ENCODE measurements at places on chromosomes 2 and 18.
A peak's percentile ranks its signal among the peaks of the same experiment; 100 is the strongest.

GRCh38 chr18:10169064-10169562 lies 255.3 kb downstream of the VAPA start:
- DNase-seq = no peak

DNA sequence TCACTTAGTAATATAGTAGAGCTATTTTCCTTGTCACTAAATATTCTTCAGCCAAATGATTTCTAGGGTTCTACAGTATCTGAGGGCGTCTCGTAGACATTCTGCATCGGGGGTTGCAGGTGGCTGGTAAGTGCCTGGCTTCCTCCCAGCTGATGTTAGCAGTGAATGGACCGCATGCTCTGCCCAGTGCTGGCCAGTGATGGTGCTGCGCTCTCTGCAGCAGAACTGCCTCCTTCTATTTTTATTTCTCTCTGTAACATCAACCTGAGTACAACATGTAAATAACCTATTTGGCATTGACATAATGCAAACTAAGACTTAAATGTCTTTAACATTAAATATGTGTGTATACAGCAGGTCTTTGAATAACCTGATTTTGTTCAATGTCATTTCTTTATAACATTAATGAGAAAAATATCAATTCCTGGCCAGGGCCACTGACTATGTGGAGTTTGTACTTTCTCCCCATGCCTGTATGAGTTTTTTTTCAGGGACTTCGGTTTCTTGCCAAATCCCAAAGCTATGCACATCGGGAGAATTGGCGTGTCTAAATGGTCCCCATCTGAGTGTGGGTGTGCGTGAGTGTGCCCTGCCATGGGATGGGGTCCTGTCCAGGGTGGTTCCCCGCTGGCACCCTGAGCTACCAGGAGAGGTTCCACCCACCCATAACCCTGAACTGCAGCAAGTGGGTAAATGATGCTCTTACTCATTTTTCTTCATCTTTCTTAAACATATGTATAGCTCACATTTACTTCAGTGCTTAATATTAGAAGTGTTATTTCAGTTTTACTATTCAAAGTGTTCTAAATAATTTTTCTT lies 278.2 kb upstream of the EPAS1 start:
- no peak for DNase-seq

DNA sequence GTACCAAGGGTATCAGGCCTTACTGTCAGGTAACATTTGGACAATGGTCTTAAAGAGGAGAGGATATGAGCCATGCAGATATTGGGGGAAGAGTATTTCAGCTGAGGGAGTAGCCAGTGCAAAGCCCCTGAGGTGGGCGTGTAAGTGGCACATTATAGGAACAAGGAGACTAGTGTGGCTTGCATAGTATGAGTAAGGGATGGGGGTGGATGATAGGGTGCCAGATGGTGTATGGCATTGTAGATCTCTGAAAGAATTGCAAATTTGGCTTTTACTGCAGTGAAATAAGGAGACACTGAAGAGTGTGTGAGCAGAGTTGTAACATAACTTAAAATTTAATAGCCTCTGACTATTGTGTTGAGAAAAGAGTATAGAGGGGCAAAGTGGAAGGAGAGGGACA lies 244.0 kb downstream of the PDE11A start:
- no peak for DNase-seq

- no peak for DNase-seq
These were observed 5.6 kb downstream of the SNED1 start for GRCh38 chr2:241003830-241004564.

- no peak for DNase-seq
These were observed 101.9 kb upstream of the ARHGAP28 start for GRCh38 chr18:6627645-6628044.

DNA sequence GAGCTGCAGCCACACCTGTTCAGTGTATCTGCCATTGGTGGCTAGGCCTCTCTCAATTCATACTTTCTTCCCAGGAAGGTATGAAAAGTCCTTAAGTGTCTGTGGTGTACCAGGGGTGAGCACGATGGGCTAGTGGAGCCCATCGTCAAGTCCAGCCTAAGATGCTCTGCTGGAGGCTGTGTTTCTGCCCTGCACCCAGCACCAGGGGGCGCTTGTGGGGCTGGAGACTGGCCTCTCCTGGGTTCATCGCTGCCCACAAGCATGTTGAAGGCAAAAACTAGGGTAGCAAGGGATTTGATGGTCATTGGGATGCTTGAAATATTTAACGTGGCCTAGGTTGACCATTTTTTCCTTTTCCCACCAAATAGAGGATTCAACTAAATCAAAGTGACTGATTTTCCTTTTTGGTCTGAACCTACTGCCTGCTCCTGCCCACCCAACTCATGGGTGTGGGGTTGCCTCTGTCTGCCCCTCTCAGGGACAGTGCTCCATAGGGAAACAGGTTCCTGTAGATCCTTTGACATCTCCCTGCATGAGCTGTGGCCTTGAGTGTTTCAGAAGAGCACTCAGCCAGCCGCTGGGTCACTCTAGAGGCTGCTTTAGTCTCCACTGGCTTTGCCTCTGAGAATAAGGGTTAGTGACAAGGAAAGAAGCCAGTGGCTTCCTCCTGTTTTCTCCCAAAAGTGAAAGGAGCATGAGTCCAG lies 59.0 kb downstream of the TPGS2 start:
- DNase-seq = no peak

DNA sequence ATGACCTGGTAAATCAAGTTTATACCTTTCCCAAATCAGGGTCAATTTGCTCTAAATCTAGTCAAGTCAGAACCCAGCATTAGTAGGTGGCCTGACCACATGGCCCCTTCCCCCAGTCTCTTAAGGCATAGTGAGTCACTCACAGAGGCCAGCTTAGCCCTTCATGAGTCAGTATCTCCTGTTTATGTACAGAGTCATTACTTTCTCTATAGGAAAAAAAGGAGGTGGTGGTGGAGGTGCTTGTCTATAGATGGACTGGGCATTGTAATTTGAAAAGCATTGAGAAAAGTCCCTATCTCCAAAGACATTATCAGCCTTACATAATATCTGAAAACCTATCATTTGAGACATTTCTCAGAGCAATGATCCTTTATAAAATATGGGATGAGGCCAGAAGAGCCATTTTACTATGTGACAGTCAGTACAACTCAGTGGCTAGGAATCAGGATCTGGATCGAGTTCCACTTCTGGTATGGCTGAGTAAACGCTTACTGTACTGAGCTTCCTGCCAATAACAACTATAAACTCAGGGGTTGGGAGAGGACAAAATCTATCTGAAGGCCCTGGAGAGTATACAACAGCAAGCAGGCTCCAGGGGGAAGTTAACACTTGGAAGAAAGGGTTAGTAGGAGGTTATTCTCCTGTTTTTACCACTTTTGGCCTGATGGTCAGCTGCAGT lies 22.5 kb upstream of the SIGLEC15 start:
- no peak for DNase-seq

DNA sequence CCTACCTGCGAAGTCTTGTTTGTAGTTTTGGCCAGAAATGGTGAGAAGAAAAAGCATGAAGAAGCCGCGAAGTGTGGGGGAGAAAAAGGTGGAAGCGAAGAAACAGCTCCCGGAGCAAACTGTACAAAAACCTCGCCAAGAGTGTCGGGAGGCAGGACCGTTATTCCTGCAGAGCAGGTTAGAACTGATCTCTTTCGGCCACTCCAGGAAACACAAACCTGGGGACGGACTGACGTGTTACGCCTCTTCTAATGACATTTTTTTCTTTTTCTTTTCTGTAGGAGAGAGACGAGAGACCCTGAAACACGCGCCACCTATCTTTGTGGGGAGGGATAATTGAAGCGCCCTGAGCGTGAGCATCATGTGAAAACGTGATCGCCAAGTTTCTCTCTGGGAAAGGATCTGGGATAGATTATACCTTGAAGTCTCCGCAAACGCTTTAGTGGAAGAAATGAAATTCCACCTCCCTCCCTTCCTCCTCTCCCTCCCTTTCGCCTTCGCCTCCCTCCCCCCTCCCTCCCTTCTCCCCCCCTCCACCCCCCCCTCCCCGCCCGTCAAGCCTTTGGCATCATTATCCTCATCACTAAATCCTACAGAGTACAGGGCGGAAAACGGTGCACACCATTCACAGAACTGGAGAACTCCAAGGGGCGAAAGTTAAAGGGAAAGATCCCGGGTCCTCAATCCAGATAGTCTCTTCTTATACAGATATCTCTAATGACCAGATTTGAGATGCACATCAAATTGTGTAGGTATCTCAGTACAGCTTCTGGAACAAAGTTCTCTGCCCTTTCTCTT lies at the start of gene ZEB2:
TSS of gene ZEB2 (minus strand) at position 186 of the 798 bp plus-strand sequence. CDS start 2,769 bp downstream, outside the sequence.
- no peak for DNase-seq

GRCh38 chr2:217438821-217439220 lies 564.0 kb downstream of the TNS1 start:
- DNase-seq = no peak

- no peak for DNase-seq
These were observed 6.8 kb upstream of the PDK1 start for GRCh38 chr2:172549131-172549530.

GRCh38 chr18:74203811-74204210 lies 55.5 kb downstream of the TIMM21 start:
- no peak for DNase-seq

DNA sequence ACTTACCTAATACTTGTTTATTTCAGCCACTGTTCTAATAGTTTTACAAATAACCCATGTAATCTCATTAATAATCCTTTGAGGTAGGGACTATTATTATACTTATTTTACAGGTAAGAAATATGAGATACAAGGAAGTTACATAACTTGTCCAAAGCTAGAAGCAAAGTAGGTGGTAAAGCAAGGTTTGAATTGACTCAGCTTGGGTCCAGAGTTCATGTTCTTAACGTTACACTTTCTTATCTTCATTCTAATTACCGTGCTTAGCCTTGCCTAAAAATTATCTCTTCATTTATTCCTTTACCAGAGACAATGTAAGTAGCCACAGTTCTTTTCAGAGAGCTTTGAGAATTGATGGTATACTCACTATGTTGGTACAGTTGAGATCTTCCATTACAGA lies 743.6 kb downstream of the KCNJ3 start:
- DNase-seq = no peak

GRCh38 chr2:110829413-110830146 lies 97.2 kb downstream of the ACOXL start:
- no peak for DNase-seq

DNA sequence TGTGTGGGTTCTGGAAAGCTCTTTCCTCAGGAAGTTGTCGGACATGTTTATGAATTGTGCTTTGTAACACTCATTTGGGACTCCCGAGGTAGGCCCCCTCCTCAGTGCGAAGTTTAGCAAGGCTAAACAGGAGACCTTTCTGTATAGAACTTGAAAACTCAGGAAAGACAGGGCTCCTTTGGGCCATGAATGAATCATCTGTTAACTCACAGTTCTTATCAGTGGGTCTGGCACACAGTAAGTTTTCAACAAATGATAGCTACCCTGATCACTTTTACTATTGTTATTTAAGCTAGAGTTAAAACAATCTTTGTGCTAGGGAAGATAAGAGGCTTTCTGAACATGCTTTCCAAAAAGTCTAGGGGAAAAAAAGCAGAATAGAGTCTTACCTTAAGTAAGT lies 430.5 kb upstream of the ETAA1 start:
- DNase-seq = no peak

GRCh38 chr2:182379241-182379640 lies 47.6 kb downstream of the PDE1A start:
- DNase-seq = peak; percentile 56

GRCh38 chr2:84912984-84913383 lies 7.5 kb downstream of the TMSB10 start:
- no peak for DNase-seq

GRCh38 chr2:64420677-64421076 lies 33.3 kb upstream of the LGALSL start:
- no peak for DNase-seq

DNA sequence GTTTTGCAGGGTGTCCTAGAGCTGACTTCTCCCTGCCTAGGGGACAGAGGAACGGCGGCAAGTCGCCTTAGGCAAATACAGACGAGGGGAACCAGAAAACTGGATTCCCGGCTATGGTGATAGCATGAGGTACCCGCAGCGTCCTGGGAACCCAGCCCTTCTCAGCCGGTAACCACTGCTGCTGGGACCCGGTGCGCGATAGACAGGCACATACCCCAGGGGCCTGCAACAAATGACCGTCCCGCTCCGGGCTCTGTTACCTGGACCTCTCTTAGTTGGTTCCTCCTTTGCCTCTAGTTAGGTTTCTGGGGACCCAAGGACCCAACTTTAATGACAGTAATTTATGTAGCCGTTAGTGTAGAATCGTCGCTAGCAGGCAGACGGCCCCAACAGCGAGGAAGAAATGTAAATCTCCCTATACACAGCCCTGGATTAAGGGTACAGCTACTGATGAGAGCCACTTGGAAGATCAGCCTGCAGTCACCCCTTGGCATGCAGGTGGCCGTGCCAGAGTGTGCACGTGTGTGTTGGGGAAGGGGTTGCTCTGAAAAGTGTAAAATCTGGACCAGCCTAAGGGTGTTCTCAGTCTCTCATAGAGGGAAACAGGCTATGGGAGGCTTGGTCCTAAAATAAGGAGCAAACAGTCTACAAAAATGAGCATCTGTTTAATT lies 819 bp upstream of the SERPINE2 start:
- no peak for DNase-seq

GRCh38 chr2:153388246-153388645 lies 90.3 kb downstream of the RPRM start:
- no peak for DNase-seq

- no peak for DNase-seq
These were observed 53.9 kb downstream of the TMEM18 start for GRCh38 chr2:623130-623922.

GRCh38 chr2:132632000-132632649 lies 37.9 kb downstream of the LYPD1 start:
- no peak for DNase-seq

GRCh38 chr2:109402980-109403840 lies 210.6 kb downstream of the SEPTIN10 start:
- no peak for DNase-seq

GRCh38 chr18:46196627-46197243 lies 92.5 kb downstream of the HAUS1 start:
- no peak for DNase-seq

DNA sequence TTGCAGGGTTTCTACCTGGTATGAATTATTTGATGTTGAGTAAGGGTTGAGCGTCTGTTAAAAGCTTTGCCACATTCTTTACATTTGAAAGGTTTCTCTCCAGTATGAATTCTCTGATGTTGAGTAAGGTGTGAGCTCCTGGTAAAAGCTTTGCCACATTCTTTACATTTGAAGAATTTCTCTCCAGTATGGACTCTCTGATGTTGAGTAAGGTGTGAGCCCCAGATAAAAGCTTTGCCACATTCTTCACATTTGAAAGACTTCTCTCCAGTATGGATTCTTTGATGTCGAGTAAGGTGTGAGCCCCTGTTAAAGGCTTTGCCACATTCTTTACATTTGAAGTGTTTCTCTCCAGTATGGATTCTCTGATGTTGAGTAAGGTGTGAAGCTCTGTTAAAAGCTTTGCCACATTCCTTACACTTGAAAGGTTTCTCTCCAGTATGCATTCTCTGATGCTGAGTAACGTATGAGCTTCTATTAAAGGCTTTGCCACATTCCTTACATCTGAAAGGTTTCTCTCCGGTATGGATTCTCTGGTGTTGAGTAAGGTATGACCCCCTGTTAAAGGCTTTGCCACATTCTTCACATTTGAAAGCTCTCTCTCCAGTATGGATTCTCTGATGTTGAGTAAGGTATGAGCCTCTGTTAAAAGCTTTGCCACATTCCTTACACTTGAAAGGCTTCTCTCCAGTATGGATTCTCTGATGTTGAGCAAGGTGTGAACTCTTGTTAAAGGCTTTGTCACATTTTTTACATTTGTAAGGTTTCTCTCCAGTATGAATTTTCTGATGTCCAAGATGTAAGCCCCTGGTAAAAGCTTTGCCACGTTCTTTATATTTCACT lies 27.1 kb downstream of the ZNF519 start:
- DNase-seq = no peak

- DNase-seq = no peak
These were observed 53.9 kb upstream of the B3GNT2 start for GRCh38 chr2:62142054-62142453.

GRCh38 chr18:79902075-79902474 lies 49.4 kb downstream of the SLC66A2 start:
- DNase-seq = no peak

GRCh38 chr18:62453864-62454263 lies 69.0 kb upstream of the ZCCHC2 start:
- no peak for DNase-seq
